Stimulated activated CD8-positive, alpha-beta memory T cell treated with anti-CD3 and anti-CD28 coated beads, Interleukin-7, amount 100 ng/mL, for 48 hours (primary cell): ENCODE measurements at places on chromosomes 16 and 17.
A peak's percentile ranks its signal among the peaks of the same experiment; 100 is the strongest.

GRCh38 chr16:58859958-58860669 lies 126.0 kb upstream of the GOT2 start:
- DNase-seq = no peak

- DNase-seq = no peak
These were observed 18.7 kb downstream of the RBFOX3 start for GRCh38 chr17:79592198-79592597.

DNA sequence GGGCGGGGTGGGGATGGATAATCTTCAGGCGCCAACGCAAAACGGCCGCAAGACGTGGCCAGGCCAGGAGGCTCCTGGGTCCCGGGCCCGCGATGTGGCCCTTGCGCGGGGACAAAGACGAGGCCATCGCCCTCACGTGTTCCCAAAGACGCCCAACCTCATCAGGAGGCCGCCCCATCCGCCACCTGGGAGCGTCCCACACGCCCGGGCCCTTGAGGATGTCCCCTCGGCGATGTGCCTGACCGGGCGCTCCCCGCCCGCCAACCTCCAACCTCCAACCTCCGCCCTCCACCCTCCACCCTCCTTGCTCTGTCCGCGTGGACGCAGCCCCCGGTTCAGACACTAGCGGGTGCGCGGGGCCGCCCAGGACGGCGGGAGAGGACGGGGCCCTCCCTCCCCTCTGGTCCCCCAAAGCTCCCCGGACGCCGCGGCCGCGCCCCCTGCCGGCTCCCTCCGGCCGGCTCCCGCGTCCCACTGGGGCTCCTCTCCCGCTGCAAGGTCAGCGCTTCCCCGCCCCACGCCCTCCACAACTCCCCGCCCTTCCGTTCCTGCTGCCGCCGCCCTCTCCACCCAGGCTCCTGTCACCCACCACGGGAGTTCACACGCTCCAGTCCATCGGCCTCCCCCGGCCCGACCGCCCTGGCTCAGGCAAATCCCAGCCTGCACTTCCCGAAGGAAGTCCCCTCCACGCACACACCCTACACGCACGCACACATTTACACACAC lies 250.8 kb upstream of the RPL38 start:
- DNase-seq = peak; percentile 3

- DNase-seq = no peak
These were observed 151.0 kb upstream of the SALL1 start for GRCh38 chr16:51302042-51302441.
